ENCODE measurements at places on chromosomes 7 and 10. TPM values are rescaled to one million over a fixed set of nuclear protein-coding genes. Genes with fewer than 3 reads are reported as not detected.

GRCh38 chr7:150949564-150949963, 28.6 kb downstream of the KCNH2 start:
- H3K4me3 ChIP-seq: no peak overlapping the region
- DNase-seq: no peak
- no peak overlapping the region for H3K27ac ChIP-seq
- peaks cover 25% of the 10 kb centered on the region for H3K36me3 ChIP-seq

DNA sequence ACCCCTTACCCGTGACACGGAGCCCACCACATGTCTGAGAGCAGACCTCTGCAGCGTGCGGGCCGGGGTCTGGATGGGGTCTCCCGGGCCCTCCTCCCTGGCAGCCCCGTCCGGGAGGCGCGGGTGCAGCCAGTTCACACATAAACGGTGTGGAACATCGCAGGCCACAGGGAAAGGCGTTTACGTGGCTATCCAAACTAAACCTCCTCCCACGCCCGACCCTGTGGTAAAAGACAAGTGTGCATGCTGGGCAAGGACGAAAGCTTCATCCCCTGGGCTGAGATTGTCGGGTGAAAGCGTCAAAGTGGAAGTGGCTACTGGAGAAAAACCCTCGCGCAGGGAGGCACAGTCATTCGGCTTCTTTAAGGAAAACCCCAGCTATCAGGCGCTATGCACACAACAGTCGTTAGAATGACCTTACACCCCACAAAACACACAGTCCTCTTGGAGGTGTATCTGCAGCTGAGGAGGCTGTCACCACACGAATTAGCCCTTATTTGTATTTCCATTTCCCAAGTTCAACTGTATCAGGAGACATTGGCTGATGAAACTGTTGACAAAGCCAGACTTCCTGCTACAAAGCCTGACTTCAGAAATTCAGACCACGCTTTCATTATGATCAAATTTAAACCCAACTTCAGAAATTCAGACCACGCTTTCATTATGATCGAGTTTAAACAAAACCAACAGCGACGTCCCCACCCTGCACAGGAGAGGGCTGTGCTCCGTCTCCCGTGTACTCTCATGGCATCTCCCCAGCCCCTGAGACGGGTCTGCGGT, 15.3 kb downstream of the GPER1 start:
- peaks cover 75% of the 10 kb centered on the region for H3K4me1 ChIP-seq
- H3K36me3 ChIP-seq: peaks cover 3% of the 10 kb centered on the region
- H3K27ac ChIP-seq: no peak overlapping the region
- H3K4me3 ChIP-seq: no peak overlapping the region
- no peak for DNase-seq

DNA sequence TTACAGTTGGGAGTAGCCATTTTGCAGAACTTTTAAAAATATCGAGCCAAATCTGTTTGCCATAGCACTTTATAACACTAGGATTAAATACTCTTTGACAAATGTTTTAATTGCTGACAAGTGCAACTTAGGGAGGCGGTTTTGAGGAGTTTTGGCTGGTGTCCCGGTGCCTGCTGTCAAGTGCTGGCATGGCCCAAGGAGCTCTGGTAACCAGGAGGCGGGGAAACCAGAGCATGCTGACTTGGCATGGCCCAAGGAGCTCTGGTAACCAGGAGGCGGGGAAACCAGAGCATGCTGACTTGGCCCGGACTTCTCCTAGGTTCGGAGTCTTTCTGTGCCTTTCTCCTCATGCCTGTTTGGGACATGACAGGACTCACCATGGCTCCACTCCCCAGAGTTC, 30.8 kb upstream of the ZNF32 start:
- H3K27ac ChIP-seq: no peak overlapping the region
- peaks cover 3% of the 10 kb centered on the region for H3K27me3 ChIP-seq
- peak; percentile 67 for DNase-seq
- peaks cover 22% of the 10 kb centered on the region for H3K4me1 ChIP-seq

GRCh38 chr7:70498232-70498992, 633.5 kb upstream of the GALNT17 start:
- no peaks in the 10 kb centered on the region for H3K36me3 ChIP-seq
- H3K27me3 ChIP-seq: no peaks in the 10 kb centered on the region
- peaks cover 14% of the 10 kb centered on the region for H3K4me1 ChIP-seq
- H3K27ac ChIP-seq: no peak overlapping the region
- no peak for DNase-seq

- H3K27ac ChIP-seq: no peak overlapping the region
- no peaks in the 10 kb centered on the region for H3K27me3 ChIP-seq
- no peaks in the 10 kb centered on the region for H3K36me3 ChIP-seq
- no peak for DNase-seq
- H3K4me1 ChIP-seq: no peaks in the 10 kb centered on the region
- no peak overlapping the region for H3K4me3 ChIP-seq
These were observed 49.7 kb downstream of the CCDC71L start for GRCh38 chr7:106610996-106611886.

DNA sequence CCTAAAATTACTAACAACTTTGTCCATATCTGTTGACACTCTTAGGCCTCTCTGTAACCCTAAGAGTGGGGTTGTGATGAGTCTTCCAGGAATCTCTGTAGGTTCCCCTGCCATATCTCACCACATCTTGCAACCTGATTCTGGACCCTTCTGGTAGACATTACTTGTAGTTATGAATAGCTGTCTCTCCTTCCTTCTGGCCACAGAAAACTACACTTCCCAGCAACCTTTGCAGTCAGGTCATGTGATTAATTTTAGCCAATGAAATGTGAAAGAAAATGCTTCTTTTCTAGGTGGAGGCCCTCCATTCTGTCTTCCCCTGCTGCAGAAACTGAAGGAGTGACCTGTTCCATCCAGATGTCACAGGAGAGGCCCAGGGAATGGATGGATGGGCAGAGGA, 147.6 kb upstream of the AOAH start:
- no peak overlapping the region for H3K27ac ChIP-seq
- DNase-seq: no peak
- no peak overlapping the region for H3K4me3 ChIP-seq
- no peaks in the 10 kb centered on the region for H3K4me1 ChIP-seq
- H3K27me3 ChIP-seq: no peaks in the 10 kb centered on the region

- no peak overlapping the region for H3K27ac ChIP-seq
- H3K36me3 ChIP-seq: no peaks in the 10 kb centered on the region
- H3K4me3 ChIP-seq: no peak overlapping the region
- H3K4me1 ChIP-seq: peaks cover 16% of the 10 kb centered on the region
- DNase-seq: no peak
- H3K27me3 ChIP-seq: peaks cover 5% of the 10 kb centered on the region
These were observed 88.3 kb downstream of the C10orf105 start for GRCh38 chr10:71631007-71631861.

GRCh38 chr10:65769828-65770227, 1156.0 kb upstream of the LRRTM3 start:
- no peaks in the 10 kb centered on the region for H3K27me3 ChIP-seq
- H3K4me3 ChIP-seq: no peak overlapping the region
- H3K4me1 ChIP-seq: no peaks in the 10 kb centered on the region
- DNase-seq: no peak

DNA sequence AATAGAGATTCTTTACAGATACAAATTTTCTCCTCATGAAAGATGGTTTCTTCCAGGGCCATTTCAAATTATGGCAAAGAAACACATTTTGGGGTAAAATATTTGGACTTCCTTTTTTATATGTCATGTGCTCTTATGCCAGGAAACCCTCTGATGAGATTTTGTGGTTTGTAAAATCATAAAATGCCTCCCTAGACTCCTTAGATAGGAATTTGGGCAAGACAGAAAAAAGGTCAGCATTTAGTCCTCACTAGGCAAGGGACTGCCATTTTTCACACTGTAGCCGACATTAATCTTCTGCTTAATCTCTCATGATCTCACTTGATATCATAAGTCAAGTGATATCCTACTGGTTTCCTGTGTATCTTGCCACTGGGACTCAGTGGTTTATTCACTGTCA, 286.4 kb downstream of the ARHGAP12 start:
- H3K4me3 ChIP-seq: no peak overlapping the region
- H3K36me3 ChIP-seq: no peaks in the 10 kb centered on the region
- H3K27ac ChIP-seq: no peak overlapping the region
- no peaks in the 10 kb centered on the region for H3K4me1 ChIP-seq
- no peaks in the 10 kb centered on the region for H3K27me3 ChIP-seq
- DNase-seq: no peak

- peak; percentile 49 for DNase-seq
- H3K36me3 ChIP-seq: no peaks in the 10 kb centered on the region
- peak overlapping the region; percentile 82 for H3K27ac ChIP-seq
- peaks cover 16% of the 10 kb centered on the region for H3K4me1 ChIP-seq
These were observed 6.1 kb upstream of the UBE2H start for GRCh38 chr7:129958643-129959470.

DNA sequence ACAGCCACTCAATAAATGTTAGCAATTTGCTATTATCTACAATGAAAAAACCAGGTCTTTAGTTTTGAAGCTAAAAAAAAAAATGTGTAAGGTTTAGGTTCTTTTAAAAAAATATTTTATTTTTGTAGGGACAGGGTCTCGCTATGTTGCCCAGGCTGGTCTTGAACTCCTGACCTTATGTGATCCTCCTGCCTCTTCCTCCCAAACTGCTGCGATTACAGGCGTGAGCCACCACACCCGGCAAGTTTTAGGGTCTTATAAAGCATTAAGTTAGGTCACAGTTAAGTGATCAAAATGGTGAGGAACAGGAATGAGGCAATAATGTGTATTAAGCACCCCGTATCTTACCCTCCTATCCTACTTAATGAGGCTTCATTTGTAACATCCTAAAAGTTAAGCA, 774 bp downstream of the SEM1 start:
- peak overlapping the region; percentile 90 for H3K27ac ChIP-seq
- H3K27me3 ChIP-seq: no peaks in the 10 kb centered on the region
- H3K36me3 ChIP-seq: no peaks in the 10 kb centered on the region
- peak overlapping the region; percentile 89 for H3K4me3 ChIP-seq
- H3K4me1 ChIP-seq: peaks cover 6% of the 10 kb centered on the region

- H3K27ac ChIP-seq: no peak overlapping the region
- peaks cover 3% of the 10 kb centered on the region for H3K4me1 ChIP-seq
- H3K4me3 ChIP-seq: no peak overlapping the region
These were observed 68.9 kb downstream of the MTERF1 start for GRCh38 chr7:91811641-91812040.

DNA sequence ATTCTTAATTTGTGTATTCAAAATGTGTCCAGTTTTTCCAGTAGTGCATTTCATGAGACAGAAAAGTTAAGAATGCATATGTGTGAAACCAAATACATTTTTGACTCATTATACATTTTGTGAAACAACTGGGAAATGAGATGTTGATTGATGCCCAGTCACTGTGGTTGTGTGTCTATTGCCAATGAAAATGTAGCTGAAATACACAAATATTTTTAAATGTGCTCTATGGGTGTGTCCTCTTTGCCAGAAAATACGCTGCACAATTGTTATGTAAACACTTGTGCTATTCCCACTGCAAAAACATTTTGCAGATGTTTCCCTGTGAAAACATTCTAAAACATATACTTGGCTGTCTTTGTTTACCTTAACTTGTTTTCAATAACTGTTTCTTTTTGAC, 395.2 kb downstream of the TFEC start:
- H3K4me1 ChIP-seq: no peaks in the 10 kb centered on the region
- no peaks in the 10 kb centered on the region for H3K27me3 ChIP-seq
- peak; percentile 82 for DNase-seq
- no peak overlapping the region for H3K4me3 ChIP-seq

DNA sequence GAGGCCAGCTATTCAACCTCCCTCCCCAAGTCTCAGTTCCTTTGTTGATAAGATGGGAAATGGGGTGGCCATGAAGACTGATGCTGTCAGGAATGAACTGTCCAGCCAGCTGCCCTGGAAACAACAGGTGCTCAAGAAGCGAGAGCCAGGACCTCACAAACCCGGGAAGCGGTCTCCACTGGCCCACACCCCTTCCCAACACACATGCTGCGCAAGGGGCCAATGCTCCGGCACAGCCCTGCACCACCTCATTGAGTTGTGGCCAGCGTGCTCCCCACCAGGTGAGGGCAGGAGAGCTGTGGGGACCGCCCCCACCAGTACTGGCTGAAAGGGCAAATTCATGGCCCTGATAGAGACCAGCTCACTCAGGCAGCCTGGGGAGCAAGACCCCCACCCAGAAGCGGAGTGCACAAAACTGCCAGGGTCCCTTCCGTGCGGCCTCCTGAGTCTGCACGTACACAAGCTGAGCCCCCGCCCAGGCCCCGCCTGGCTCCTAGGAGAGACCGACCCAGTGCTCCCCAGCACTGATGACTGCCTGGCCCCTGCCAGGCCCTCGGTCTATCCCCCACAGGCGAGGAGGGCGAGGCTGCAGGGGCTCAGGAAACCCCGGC, 216.6 kb downstream of the MAD1L1 start:
- H3K4me3 ChIP-seq: no peak overlapping the region
- H3K36me3 ChIP-seq: no peaks in the 10 kb centered on the region
- H3K27ac ChIP-seq: no peak overlapping the region
- peaks cover 55% of the 10 kb centered on the region for H3K4me1 ChIP-seq

DNA sequence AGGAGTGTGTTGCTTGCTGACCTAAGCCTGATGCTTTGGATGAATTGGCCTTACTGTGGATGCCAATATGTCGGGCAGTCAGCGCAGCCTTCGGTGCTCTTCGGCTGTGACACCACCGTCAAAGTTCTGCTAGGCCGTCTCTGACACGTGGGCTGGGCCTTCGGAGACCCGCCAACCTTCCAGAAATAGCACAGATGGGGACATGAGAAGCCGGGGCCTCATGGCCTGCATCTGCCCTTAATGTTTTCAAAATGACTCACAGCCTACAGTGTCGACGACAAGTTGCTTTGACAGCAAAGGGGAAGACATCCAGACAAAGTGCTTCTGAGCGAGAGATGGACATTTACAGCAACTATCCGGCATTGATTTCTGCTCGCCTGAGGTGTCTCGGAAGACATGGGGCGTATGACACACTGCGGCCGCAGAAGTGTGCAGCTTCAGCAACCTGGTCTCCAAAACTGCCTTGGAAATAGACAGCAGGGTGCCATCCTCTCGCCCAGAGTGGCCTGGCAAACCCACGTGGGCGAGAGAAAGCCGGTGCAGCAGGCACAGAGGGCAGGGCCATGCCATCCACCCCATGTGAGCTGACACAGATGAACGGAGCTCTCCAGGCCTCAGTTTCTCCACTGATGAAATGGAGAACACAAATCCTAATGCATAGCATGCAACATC, 94.0 kb upstream of the PPP2R2D start:
- H3K27ac ChIP-seq: no peak overlapping the region
- H3K36me3 ChIP-seq: no peaks in the 10 kb centered on the region
- H3K4me3 ChIP-seq: no peak overlapping the region
- no peak for DNase-seq
- peaks cover 6% of the 10 kb centered on the region for H3K4me1 ChIP-seq
- H3K27me3 ChIP-seq: peaks cover 14% of the 10 kb centered on the region

Gene EPHB6
- polyA plus RNA-seq: 7.5 TPM

Gene SYT15
- 4.7 TPM for polyA plus RNA-seq

Gene PAPOLB
- 0.05 TPM for polyA plus RNA-seq

Gene DOCK1
- polyA plus RNA-seq: 31.1 TPM
